Upper lobe of left lung (tissue), 6 donors: ENCODE measurements at places on chromosomes 1 and 21. TPM values are rescaled to one million over a fixed set of nuclear protein-coding genes. Genes with fewer than 3 reads are reported as not detected.

- no peak overlapping the region for H3K4me3 ChIP-seq
- peak; percentile 89 for DNase-seq
- H3K27ac ChIP-seq = no peak overlapping the region
These were observed 47.6 kb downstream of the ARHGEF16 start for GRCh38 chr1:3501856-3502640.

- no peak overlapping the region for H3K27ac ChIP-seq
- H3K4me1 ChIP-seq = no peaks in the 10 kb centered on the region
- DNase-seq = no peak
- no peaks in the 10 kb centered on the region for H3K27me3 ChIP-seq
- H3K36me3 ChIP-seq = no peaks in the 10 kb centered on the region
These were observed 8.0 kb upstream of the BRWD1 start for GRCh38 chr21:39321424-39321823.

- no peaks in the 10 kb centered on the region for H3K27me3 ChIP-seq
- peak; percentile 79 for DNase-seq
- no peaks in the 10 kb centered on the region for H3K36me3 ChIP-seq
- H3K27ac ChIP-seq = peak overlapping the region; percentile 97
- H3K4me3 ChIP-seq = no peak overlapping the region
These were observed 4.9 kb downstream of the AHDC1 start for GRCh38 chr1:27598902-27599528.

DNA sequence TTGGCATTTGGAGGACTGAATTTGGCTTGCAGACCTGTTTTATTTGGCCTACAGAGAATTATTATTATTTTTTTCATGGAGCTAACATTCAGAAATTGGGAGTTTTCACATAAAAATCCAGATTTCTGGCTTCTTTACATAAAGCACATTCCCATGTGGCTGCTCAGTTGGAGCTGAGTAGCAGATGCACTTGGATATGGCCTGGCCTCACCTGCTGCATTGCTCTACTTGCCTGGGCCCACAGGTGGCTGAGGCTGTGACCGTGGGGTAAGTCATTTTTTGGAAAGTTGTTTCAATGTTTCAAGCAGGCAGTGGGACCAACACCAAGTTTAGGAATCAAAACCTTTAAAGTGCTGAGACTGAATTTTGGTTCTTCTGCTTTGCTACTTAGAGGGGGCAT, 56.7 kb downstream of the GADD45A start:
- H3K27me3 ChIP-seq = no peaks in the 10 kb centered on the region
- DNase-seq = no peak
- no peaks in the 10 kb centered on the region for H3K36me3 ChIP-seq
- peaks cover 2% of the 10 kb centered on the region for H3K4me1 ChIP-seq

DNA sequence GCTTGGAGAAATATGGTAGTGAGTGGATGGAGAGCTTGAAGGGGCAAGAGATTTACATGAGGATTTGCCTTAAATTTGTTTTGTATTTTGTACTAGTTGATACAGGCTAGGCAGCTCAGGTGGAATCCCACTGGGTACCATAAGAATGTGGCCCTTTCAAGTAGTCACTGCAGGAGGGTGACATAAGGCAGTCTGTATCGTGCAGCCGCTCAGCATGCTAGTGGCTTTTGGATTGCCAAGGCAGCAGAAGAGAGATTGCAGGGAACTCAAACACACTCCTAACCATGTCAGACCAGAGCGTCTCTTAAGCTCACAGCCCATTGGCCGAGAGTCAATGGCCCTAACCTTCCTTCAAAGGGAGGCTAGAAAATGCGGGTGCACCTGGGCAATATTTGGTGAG, 420.0 kb downstream of the ADGRL2 start:
- H3K4me3 ChIP-seq = no peak overlapping the region
- H3K36me3 ChIP-seq = no peaks in the 10 kb centered on the region
- no peaks in the 10 kb centered on the region for H3K27me3 ChIP-seq
- H3K27ac ChIP-seq = no peak overlapping the region
- peaks cover 6% of the 10 kb centered on the region for H3K4me1 ChIP-seq

GRCh38 chr1:160251687-160252526, 10.4 kb downstream of the DCAF8 start:
- H3K27me3 ChIP-seq = no peaks in the 10 kb centered on the region
- H3K27ac ChIP-seq = peak overlapping the region; percentile 9
- H3K4me1 ChIP-seq = peaks cover 13% of the 10 kb centered on the region
- H3K4me3 ChIP-seq = no peak overlapping the region
- H3K36me3 ChIP-seq = peaks cover 3% of the 10 kb centered on the region

- no peaks in the 10 kb centered on the region for H3K36me3 ChIP-seq
- no peaks in the 10 kb centered on the region for H3K27me3 ChIP-seq
- H3K4me1 ChIP-seq = peaks cover 37% of the 10 kb centered on the region
- peak overlapping the region; percentile 12 for H3K4me3 ChIP-seq
These were observed 118.3 kb downstream of the GALNT2 start for GRCh38 chr1:230185076-230186001.

GRCh38 chr1:173410794-173411236, 66.3 kb upstream of the PRDX6 start:
- H3K36me3 ChIP-seq = no peaks in the 10 kb centered on the region
- H3K27me3 ChIP-seq = no peaks in the 10 kb centered on the region
- DNase-seq = no peak
- no peak overlapping the region for H3K27ac ChIP-seq

DNA sequence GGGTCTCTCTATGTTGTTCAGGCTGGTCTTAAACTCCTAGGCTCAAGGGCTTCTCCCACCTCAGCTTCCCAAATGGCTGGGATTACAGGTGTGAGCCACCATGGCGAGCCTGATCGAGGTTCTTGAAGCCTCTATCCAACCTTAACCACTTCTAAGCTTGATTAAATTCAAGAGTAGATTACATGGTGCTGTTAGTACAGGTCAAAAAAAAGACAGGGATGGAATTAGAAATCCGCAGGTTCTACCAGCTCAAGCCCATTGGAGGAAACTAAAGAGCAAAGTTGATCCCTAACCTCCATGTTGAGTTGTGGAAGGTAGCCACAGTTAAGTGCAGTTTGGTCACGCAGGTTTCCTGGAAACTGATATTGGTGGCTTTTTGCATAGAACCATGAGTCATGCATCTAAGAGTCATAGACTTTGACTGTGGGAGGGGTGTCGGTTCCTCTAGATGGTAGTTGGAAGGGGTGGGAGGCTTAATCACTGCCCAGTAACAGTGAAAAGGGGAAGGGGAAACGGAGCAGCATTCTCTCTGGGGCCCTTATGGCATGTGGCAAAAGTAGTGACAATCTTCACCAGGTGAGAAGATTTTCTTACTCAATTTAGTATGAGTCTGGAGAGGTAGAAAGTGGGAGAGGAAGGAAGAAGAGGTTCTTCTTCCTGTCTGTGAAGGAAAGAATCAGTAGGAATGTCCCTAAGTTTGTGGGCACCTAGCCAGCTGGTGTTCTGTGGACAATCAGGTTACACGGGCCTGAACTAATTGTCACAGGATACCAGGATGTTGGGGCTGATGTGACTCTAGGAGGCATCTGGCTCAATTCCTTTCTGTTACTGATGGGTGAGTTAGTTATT, 7.0 kb downstream of the CD53 start:
- no peaks in the 10 kb centered on the region for H3K27me3 ChIP-seq
- H3K4me1 ChIP-seq = no peaks in the 10 kb centered on the region
- H3K4me3 ChIP-seq = no peak overlapping the region
- no peaks in the 10 kb centered on the region for H3K36me3 ChIP-seq
- DNase-seq = peak; percentile 63
- peak overlapping the region; percentile 55 for H3K27ac ChIP-seq

GRCh38 chr1:212814537-212815334, 23.0 kb downstream of the TATDN3 start:
- no peak for DNase-seq
- H3K27ac ChIP-seq = no peak overlapping the region
- H3K4me1 ChIP-seq = peaks cover 6% of the 10 kb centered on the region
- H3K4me3 ChIP-seq = no peak overlapping the region

- no peak overlapping the region for H3K4me3 ChIP-seq
- no peaks in the 10 kb centered on the region for H3K36me3 ChIP-seq
- no peaks in the 10 kb centered on the region for H3K27me3 ChIP-seq
- no peak for DNase-seq
- H3K4me1 ChIP-seq = peaks cover 26% of the 10 kb centered on the region
- H3K27ac ChIP-seq = no peak overlapping the region
These were observed 152.5 kb downstream of the NOS1AP start for GRCh38 chr1:162222014-162222413.

- H3K27me3 ChIP-seq = no peaks in the 10 kb centered on the region
- DNase-seq = no peak
- H3K4me1 ChIP-seq = no peaks in the 10 kb centered on the region
- no peaks in the 10 kb centered on the region for H3K36me3 ChIP-seq
- no peak overlapping the region for H3K4me3 ChIP-seq
These were observed 40.9 kb upstream of the METTL18 start for GRCh38 chr1:169835647-169836046.

DNA sequence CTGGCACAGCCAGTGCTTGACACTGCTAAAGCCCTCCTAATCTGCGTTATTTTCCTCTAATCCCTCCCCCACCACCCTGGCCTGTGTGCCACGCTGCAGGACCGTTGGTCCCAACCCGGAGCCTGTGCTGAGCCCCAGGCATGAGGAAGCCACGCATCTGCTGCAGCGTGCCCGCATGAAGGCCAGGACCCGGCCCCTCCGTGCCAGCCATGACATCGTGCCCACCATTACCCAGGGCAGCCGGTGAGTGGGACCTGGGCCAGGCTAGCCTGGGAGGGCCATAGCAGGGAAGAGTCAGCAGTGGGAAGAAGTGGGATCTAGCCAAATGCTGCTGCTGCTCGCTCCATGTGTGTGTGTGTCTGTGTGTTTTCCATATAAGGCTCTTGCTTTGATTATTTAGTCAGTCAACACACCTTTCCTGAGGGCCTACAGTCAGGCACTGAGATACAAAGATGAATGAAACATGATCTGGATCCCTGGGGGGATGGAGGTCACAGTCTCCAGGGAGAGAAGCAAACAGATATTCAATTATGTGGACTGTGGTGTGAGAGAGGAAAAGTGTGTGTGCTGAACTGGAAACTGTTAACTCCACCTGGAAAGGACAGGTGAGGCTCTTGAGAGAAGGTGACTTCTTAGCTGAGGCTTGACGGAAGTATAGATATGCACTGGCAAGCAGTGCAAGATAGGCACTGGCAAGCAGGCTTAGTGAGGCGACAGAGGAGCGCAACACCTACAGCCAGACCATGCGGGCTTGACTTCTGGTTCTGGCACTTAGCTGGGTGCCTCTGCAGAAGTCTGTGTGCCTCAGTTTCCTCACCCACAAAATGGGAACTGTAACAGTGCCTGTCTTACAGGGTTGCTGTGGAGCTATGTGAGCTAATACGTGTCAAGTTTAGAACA, 15.9 kb downstream of the KIAA1614 start:
- no peak overlapping the region for H3K27ac ChIP-seq
- H3K4me1 ChIP-seq = no peaks in the 10 kb centered on the region
- DNase-seq = no peak
- H3K4me3 ChIP-seq = no peak overlapping the region
- H3K36me3 ChIP-seq = no peaks in the 10 kb centered on the region

DNA sequence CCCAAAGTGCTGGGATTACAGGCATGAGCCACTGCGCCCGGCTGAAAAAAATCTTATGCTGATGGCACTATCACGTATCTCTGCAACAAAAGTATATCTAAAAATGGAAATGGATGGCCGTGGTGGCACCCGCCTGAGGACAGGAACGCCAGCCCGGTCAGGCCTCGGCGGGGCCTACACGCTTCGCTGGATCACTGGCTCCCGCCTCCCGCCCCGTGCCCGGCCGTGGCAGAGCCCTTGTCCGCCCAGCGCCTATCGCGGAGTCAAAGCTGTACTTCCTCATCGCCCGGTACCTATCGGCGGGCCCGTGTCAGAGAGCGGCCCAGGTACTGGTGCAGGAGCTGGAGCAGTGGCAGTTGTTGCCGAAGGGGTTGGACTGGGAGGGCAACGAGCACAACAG, 28.8 kb upstream of the PDPN start:
- no peak overlapping the region for H3K27ac ChIP-seq
- no peak overlapping the region for H3K4me3 ChIP-seq
- H3K36me3 ChIP-seq = no peaks in the 10 kb centered on the region
- no peaks in the 10 kb centered on the region for H3K4me1 ChIP-seq
- H3K27me3 ChIP-seq = no peaks in the 10 kb centered on the region

- DNase-seq = no peak
- H3K27ac ChIP-seq = peak overlapping the region; percentile 21
- H3K4me3 ChIP-seq = no peak overlapping the region
- peaks cover 21% of the 10 kb centered on the region for H3K4me1 ChIP-seq
These were observed 9.8 kb upstream of the CELSR2 start for GRCh38 chr1:109239409-109240068.

DNA sequence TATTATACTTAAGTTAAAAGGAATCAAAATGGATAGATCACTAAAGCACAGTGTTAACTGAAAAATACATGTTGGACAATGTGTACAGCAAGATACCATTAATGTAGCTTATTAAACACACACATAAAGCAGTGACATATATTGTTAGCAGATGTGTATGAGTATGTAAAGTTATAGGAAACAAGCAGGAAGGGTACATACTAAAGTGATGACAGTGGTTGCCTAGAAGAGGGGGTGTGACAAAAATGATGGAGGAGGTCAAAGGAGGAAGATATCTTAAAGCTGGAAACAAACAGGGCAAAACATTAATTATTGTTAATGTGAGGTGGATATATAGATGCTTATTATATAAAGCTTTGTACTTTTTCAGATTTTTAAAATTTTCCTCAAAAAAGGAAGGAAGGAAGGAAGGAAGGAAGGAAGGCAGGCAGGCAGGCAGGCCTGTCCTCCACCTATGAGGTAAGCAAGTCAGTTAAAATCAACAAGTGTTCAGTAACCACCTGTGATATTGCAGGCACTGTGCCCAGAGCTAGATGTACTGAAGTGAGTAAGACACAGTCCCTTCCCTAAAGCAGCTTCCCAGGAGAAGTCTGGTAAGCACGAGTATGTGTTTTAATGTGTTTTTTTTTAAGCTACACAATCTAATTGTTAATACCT, 252.9 kb upstream of the NR5A2 start:
- no peak overlapping the region for H3K27ac ChIP-seq
- no peaks in the 10 kb centered on the region for H3K36me3 ChIP-seq
- H3K27me3 ChIP-seq = no peaks in the 10 kb centered on the region
- no peaks in the 10 kb centered on the region for H3K4me1 ChIP-seq
- no peak overlapping the region for H3K4me3 ChIP-seq
- DNase-seq = peak; percentile 66

GRCh38 chr21:32350211-32350980, 42.4 kb downstream of the URB1 start:
- DNase-seq = peak; percentile 65
- no peak overlapping the region for H3K4me3 ChIP-seq

Gene NR5A2
- 2.1 TPM for total RNA-seq

Gene C8A
- total RNA-seq = not detected

Gene CD5L
- 2.4 TPM for total RNA-seq

Gene ARHGEF16
- total RNA-seq = 12.6 TPM

Gene CELA3A
- 17.0 TPM for total RNA-seq

Gene LRRC38
- 0.11 TPM for total RNA-seq

Gene NBPF6
- total RNA-seq = not detected

Gene PALMD
- total RNA-seq = 24.3 TPM

Gene C1orf87
- total RNA-seq = 13.6 TPM

Gene TCHHL1
- not detected for total RNA-seq

Gene LCE1A
- total RNA-seq = not detected

Gene KCNE2
- not detected for total RNA-seq
